ENCODE measurements at places on chromosomes 5 and 9.
A peak's percentile ranks its signal among the peaks of the same experiment; 100 is the strongest.

DNA sequence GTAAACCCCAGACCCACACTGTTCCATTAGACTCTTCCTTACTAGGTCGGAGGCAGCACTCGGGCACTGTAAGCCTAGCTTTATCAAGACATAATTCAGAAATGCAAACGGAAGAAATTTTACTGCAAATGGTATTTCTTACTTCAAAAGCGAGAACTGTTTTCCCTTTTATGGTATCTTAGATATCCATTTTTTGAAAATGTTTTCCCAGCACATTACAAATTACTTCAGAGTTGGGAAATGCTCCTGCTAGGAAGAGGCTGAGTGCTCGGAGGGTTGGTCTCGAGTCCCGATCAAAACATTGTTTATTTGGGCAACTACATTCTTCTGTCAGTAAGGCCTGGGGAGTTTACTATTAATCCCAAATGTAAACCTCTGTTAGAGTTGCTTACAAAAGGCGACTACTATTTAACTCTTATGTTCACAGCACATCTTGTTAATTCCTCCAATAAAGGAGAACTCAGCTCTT, 332.9 kb downstream of the CWC27 start:
- DNase-seq = no peak

- DNase-seq = no peak
Observed at GRCh38 chr9:134960701-134961181, 43.0 kb upstream of the FCN1 start.

DNA sequence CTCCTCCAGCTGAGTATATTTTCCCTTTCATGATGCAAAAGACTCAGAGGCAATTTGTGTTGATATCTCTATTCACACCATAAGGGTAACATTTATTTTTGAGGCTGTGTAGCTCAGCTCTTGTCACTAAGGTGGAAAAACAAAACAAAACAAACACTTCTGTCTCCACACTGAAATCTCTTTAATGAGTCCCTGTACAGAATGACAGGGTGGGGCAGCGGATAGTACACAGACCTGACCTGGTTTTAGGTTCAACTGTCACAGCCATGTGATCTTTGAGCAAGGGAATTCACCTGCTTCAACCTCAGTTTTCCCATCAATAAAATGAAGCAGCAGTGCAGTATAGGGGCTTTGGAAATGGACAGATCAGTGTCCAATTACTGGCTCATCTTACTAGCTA, 29.3 kb downstream of the TLR4 start:
- no peak for DNase-seq

DNA sequence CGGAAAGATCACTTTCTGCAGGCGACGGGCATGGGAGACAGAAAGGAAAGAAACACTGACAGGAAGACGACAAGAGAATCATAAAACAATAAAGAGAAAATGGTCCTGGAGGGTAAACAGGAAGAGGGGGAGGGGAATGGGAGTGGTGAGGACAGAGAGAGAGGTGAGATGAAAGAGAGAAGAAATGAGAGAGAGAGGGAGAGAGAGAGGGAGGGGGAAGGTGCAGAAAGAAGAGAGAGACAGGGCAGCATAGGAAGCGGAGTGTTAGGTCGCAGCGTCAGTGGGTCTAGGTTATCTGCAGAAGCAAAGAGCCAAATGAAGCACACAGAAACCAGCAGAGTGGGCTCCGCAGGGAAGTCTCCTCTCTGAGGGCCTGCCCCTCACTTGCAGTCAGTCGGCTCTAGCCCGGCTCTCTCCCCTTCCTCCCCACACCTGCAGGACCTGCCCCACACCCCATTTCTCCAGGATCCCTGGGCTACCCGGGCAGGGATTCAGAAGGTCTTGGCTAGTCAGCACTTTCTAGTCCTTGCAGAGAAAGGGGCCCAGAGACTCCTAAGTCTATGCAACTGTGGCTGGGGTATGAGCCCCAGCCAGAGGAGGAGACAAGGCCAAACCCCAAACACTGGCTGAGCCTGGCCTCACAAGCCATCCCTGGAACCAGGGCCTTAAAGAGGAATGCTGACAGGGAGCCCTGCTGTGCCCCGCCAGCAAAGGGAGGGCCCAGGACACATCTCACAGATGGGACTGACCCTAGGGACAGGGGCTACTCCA, 29.7 kb upstream of the MEIKIN start:
- no peak for DNase-seq

- no peak for DNase-seq
Observed at GRCh38 chr9:125272697-125273096, 11.1 kb downstream of the GAPVD1 start.

DNA sequence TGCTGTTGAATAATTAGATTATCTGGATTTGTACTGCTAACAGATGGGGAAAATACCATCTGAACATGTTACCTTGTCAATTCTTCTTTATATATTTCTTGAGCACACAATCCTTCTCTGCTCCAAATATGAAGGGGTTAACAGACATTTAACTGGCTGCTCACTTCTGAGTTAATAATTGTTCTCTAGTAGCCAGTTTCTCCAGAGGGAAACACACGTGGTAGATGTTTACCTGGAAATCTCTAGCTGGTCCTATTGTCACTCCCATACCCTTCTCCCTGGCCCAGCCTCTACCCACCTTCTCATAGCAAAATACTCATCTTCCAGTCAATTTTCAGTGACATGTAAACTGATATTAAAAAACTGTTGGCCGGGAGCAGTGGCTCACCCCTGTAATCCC, 101.5 kb upstream of the ZNF462 start:
- DNase-seq = no peak

DNA sequence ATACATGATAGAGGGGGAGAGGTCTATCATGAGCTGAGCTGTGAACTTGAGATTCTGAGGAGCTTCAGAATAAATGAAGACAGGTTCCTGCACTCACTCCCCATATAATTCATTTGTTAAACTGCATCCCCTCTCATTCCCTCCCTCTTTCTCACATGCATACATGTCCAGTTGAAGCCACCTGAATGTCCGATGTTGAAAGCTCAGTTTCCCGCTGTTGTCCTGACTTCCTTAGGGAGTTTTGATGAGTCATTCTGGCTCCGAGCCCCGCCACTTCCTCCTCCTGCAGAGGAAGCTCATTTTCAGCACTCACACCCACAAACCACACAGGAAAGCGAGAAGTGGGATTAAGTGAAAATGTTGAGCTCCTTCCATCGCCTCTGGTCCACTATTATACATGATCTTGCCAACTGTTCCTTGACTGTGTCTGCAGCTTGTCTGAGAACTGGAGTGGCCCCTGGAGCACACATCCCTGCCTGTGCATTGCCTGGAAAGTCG, 121.2 kb downstream of the CEMIP2 start:
- DNase-seq = peak; percentile 16

DNA sequence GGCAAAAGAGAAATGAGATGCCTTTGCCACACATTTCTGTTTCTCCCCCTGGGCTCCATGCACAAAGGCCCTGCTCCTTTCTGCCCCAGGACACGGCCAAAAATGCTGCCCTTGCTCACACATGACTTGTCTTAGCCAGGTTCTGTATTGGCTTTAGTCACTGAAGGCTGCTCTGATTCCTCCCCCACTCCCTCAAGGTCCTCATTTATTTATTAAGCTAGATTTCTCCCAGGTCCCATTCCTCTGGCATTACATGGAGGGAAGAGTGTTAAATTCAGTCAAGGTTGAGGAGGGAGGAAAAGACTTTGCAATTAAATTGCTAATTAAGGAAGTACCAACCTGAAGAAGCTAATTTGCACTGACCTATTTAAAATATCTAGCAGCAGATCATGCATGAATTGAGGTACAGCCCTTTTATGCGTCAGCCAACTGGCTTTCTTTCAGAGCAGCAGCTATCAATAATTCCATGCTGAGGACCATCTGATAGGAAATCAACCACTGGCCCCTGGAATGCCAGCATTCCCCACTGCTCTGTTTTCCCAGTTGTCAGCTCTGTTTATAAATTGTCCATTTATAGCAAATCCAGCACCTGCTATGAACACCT, 81.2 kb upstream of the MAP3K1 start:
- DNase-seq = no peak

Measured in uterus (tissue), 4 donors.